ENCODE measurements at places on chromosomes 12 and 14.

DNA sequence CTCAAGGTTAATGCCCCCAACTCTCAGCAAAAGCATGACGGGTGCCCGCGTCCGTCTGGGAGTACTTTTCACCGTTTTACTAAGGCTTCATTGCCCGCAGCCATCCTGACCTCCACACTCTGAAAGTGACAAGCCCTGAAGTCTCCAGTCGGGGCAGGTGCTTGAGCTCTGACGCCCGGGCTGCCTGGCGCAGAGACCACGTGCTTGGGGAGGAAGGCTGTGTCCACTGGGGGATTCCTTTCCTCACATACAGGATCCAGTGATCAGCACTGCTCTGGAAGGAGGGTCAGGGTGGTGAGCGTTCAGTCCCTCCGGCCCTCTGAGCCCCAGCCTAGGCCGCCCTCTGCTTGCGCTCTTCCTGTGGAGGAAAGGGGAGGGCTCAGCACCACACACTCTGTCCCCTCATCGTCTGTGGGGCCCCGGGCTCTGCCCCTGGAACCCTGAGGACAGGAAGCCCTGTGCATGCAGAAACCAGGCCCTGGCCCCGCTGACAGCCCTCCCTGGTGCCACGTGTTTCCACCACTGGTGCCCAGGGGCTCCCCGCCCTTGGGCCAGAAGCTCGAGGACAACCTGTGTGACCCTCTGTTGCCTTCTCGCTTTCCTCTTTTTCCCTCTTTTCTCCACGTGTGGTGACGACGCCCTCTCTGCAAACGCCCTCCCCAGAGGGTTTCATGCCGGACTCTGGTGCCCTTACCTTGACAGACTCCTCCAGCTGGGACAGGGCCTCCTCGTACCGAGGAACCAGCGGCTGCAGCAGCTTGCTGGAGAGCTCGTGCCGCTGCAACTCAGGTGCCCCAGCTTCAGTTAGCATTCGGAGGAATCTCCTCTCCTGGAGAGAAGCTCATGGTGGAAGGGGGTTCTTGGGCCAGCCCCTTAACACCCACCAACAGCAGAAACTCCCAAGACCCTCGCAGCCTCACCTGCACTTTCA is 4.9 kb downstream of the DDX51 start:
- no peak for DNase-seq

DNA sequence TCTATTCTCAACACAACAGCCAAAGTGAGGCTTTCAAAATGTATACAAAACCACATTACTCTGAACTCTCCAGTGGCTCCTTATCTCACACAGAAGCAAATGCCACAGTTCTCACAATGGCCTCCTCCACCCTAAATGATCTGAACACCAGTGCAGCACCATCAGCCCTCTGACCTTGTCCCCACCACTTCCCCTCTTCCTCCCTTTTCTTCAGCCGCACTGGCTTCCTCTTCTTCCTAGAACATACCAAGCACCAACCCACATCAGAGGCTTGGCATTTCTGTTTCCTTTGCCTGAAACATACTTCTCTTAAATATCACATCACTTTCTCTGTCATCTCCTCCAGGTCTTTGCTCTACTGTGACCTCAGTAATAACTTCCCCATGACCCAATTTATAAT is 66.3 kb downstream of the GPR135 start:
- DNase-seq: peak; percentile 12

DNA sequence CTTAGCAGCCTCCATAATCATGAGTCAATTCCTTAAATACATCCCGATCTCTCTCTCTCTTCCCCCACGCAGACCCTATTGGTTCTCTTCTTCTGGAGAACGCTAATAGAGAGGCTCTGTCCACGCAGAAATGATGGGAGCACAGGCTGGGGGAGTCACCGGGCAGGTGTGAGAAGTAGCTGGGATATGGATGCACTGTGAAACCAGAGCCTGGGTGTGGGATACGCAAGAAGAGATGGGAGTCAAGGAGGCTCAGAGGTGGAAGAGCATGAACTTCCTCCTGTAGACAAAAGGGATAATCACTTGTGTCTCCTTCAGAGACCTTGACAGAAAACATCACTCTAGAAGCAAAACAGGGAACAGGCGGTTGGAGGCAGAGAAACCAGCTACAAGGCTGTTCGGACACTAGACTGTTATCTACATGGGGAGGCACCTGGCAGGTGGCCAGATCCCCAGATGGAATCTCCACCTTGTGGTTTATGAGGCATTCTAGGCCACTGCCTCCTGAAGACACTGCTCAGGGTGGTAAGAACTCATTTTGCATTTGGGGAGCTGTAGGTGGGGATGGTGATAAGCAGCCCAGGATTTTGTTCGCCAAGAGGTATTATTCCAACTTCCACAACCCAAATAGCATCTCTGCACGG is 7.2 kb upstream of the SELPLG start:
- DNase-seq: peak; percentile 61

DNA sequence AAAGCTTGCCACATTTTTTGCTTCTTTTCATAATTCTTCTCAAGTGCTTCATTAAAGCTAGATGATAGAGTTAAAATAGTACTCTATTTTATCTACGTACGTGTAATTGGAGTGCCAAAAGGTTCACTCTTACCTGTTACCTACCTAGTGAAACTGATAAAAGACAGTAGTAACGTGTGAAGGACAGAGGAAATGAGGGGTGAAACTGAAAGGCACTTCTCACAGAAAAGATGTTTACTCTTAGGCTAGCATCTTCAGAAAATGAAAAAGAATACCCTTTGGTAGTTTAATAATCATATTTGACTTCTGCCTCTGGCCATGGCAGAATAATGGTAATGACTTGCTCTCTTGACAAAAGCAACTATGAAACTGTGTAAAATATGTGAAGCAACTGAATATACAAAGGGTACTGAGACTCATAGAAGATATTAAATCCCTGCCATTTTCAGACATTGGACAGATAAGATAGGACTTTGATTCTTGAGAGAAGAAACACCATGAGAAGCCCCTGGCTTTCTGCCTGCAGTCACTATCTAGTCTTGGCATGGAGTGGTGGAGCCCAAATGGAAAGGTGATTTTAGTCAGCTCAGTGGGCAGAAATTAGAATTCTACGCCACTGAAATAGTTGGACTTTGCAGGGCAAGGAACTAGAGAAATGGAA is 6.3 kb upstream of the EVL start:
- no peak for DNase-seq

- DNase-seq: peak; percentile 100
Measured at GRCh38 chr12:124837958-124838803, 25.5 kb downstream of the SCARB1 start.

DNA sequence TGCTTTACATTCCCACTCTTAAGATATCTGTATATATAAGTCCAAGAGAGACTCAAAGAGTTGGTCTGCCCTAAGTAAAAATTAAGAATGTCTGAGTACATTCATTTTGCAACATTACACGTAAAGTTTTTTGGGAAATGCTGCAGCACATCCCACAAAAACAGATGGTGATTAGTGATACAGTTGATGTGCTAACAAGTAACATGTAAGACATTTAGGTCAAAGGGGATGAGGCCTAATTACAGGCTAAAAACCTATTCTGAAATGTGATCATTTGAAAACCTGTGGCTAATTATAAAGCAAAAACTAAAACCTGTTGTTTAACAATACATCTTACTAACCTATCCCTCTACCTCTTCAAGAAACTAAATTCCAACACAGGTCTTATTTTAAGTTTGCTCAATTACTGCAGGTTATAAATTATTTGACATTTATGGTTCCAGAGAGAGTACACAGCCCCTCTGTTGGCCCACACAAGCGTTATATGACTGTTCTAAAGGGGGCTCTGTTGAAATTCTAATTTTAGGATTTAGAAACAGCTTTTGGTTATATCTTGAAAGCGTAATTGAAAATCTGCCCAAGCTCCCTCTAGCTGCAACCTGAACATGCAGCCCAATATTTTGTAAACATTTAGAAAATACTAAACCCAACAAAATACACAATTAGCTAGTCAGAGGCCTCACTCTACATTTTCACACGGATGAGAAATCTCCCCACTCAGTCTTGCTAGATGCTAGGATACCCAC is 42.9 kb downstream of the BRAP start:
- DNase-seq: no peak

DNA sequence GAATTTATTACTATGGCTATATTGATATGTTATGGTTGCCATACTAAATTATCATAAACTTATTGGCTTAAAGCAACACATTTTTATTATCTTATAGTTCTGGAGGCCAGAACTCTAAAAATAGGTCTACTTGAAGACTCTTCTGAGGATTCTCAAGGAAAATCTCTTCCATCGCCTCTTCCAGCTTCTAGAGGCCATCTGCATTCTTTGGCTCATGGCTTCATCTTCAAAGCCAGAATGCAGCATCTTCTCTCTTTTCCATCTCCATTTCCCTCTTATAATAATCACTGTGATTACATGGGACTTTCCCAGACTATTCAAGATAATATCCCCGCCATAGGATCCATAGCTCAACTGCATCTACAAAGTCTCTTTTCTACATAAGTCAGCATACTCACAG is 385.4 kb downstream of the RMST start:
- no peak for DNase-seq

DNA sequence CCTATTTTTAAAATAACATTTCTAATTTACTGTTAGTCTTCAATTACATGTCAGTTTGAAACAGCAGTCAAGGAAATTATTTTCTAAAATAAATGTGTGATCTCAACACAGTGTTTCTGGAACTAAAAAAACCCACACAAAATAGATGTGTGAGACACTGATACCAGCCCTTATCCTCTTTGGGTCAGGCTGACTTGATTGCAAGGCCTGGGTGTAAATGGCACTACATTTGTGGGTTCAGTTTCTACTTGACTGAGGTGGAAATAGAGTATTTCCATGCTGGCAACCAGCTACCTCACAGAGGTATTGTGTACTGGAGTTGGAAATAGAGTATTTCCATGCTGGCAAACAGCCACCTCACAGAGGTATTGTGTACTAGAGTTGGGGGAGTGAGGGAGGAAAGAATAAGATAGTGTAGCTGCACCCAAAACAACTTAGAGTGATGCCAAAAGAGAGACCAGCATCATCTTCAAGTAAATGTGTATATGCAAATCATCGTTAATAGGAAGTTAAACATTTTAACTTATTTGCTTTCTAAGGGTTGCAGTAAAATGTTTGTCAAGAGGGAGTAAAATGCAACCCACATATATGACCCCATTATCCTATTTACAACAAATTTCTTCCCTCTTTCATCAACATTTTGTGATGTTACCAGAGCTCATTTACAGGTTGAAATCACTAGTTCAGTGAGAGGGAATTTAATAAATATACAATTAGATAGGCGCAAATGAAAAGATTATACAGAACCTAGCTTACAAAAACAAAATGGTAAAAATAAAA is 10.7 kb upstream of the LYZ start:
- no peak for DNase-seq

DNA sequence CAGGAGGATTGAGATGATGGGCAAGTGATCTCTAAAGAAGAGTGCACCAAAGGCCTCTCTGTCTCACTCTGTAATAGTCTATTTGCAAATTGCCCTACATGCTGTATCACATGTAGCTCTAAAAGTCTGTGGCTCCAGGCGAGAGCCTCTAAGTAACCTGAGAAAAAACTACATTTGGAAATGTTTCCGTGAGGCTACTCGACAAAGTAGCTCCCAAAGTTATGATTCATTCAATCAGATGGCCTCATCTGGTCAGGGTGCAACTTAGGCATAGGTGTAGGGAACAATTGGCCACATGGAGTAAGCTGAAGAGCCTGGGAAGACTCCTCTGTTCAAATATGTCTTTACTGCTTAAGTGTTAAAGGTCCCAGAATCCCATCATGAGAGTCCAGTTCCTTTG is 155.4 kb upstream of the PLEKHG7 start:
- DNase-seq: no peak

DNA sequence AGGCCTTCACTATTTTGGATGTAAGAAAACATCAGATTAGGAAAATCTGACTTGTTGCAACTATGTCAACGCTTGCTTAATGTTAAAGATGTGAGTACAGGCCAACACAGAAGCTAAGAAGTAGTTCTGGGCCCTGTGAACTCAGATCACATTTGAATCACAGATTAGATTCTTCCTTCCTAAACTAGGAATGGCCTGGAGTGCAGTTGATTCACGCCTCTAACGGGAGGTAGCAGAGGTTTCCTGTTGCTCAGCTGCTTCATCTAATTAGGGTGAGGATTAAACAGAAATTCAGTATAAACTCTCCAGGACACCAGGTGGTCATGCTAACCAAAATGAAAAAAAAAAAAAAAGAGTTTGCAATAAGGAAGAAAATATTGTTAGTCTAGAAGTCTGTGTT is 314.3 kb downstream of the TRHDE start:
- DNase-seq: no peak

- no peak for DNase-seq
Measured at GRCh38 chr14:69741055-69741454, 25.9 kb upstream of the SRSF5 start.

DNA sequence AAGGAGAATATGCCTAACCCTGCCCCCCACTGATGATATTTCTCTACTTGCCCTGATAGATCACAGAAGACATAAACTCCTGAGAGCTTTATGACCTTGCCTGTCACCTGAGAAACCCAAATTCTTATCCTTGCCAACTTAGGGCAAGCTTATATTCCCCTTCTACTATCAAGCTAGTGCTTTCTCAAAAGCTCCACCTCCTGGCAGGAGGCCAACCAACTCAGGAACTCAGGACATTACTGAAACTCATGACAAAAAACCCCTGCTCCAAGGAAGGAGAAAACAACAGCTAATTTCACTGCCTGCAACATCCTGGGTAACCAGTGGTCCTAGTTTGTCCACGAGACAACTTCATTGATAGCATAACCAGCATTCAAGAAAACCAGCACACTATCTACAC is 60.9 kb upstream of the FSCB start:
- DNase-seq: no peak

DNA sequence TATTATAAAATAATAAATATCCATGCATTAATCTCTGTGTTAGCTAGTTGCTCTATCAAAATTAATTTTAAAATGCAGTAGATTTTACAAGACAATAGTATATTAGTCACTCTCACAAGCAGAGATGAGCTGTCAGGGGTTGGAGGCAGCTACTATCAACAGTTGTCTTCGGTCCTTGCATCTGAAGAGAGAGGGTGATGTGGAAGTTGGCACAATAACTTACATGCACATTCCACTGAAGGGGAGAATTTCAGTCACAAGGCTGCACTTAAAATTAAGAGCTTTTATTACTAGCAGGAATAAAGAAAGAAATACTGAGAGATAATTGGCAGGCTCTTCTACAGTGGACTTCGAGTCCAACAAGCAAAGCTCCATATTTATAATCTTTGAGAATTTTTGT is 166.9 kb upstream of the DCN start:
- DNase-seq: peak; percentile 13

- DNase-seq: no peak
Measured at GRCh38 chr12:4134448-4135263, 138.9 kb upstream of the CCND2 start.

- peak; percentile 29 for DNase-seq
Measured at GRCh38 chr14:85308531-85309300, 221.2 kb upstream of the FLRT2 start.

DNA sequence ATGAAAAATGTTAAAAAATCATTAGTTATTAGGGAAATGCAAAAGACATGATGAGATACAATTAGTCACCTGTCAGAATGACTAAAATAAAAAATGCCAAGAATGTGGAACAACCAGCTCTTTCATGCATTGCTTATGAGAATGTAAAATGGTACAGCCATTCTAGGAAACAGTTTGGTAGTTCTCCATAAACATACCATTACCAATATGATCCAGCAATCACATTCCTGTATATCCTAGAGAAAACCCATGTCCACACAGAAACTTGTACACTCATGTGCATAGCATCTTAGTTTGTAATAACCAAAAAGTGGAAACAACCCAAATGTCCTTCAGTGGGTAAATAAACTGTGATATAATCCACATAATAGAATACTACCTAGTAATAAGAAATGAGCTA is 245.7 kb downstream of the FUT8 start:
- peak; percentile 36 for DNase-seq
